Thoracic aorta (tissue), 2 donors: ENCODE measurements at places on chromosomes 5 and 9.

- no peak for DNase-seq
Measured at GRCh38 chr9:89524963-89525362, 27.1 kb upstream of the SEMA4D start.

DNA sequence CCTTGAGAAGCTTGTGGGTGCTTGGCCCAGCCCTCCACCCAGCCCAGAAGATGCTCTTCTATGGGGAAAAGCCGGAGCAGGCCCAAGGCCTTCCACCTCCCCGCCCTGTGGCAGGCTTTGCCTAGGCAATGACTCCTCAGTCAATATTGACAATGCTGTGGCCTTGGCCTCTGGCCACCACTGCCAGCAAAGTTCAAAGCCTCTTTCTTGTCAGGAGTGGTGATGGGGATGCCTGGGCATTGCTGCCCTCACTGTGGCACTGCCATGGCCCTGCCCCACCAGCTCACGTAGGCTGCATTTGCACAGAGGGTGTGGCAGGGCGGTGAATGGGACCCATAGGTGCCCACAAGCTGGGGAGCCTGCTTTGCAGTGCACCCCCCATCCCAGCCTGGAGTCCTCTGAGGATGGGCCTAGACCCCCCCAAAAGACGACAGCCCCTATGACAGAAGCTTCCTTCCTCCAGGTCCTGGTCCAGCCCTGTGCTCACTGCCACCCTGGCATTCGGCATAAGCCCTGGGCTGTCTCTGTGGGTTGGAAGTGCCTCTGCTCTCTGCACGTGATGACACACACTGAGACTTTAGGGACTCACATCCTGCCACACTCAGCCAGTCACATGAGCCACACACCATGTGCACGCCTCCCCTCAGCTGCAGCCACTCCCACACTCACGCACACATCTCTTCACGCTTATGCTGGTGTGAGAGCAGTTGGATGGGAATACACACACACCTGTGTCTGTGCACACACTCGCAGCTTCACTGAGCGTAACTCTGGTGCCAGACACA, 31.1 kb downstream of the MORN5 start:
- DNase-seq: no peak

DNA sequence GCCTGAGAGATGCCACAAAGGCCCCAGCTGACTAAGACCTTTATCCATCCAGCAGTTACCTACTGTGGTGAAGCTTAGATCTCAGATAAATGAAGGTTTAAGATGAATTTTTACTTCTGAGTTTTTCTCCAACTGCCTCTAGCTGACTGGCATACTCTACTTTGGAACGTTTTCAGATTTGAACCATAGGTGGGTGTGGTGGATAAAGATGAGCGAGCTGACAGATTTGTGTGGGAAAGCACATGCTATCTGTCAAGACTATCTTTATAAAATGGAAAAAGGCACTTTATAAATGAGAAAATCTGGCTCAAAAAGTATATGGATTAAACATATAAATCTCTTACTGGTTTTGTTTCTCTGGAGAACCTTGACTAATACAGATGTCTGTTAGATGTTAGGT, 160.8 kb downstream of the MCTP1 start:
- no peak for DNase-seq

DNA sequence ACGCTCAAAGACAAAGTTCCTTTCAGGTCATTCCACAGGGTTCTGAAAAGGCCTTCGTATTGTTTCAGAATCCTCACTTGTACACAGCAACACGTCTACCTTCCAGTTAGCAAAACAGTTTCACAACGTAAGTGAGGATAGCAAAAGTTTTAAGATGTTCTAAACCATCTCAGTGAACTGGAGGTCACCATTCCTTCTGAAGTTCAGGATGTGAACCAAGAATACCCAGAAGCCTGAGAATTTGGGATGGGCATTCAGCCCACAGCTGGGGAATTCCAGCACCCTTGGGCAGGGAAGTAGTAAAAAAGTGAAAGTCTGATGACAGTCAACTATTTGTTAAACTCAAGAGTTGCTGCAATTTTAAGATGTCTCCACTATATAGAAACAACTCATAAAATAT, 224.5 kb downstream of the BNC2 start:
- no peak for DNase-seq

- peak; percentile 18 for DNase-seq
Measured at GRCh38 chr9:99445371-99445891, 223.3 kb downstream of the SEC61B start.

DNA sequence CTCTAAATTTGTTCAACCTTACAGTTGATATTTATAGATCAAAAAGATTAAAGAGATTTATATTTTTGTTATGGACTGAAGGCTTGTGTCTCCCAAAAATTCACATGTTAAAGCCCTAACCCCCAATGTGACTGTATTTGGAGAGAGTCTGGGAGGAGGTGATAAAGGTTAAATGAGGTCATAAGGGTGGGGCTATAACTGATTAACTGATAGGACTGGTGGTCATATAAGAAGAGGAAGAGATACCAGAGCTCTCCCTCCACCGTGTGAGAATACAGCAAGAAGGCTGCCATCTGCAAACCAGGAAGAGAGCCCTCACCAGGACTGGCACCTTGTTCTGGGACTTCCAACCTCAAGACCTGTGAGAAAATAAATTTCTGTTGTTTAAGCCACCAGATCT, 264.3 kb downstream of the ENC1 start:
- no peak for DNase-seq

- no peak for DNase-seq
Measured at GRCh38 chr9:32928145-32928763, 73.2 kb downstream of the APTX start.

DNA sequence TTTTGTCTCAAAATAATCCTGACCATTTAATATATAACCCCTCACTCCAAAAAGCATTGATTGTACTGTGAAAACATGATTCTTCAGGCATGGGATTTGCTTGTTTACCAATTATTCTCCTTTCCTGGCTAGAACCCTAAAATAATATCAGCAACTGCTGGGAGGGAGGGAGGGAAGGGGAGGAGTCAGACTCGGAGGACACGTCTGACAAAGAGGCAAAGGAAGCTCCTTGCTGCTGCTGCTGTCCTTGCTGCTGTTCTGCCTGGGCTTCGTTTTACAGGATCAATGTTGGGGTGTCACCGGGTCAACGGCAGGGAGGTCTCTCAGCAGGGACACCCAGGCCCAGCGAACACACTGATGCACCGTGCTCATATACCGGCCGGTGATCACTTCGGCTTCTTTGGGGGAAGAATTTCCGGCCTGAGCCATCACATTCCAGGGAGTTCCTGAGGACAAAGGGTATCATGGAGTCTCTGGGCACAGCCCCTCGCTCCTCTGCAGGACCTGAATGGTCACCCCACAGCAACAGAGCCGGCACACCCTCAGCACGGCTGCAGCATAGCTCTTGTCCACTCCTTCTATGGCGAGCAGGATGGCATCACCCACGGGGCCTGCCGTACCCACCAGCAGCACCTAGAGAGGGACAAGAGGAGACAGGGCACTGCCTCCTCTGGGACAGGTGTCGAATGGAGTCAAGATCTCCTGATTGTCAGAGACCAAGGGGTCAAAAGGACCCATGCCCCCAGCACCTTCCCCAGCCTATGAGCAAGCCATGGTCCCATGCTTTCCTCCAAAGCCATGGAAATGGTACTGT, 27.9 kb downstream of the MED10 start:
- no peak for DNase-seq

DNA sequence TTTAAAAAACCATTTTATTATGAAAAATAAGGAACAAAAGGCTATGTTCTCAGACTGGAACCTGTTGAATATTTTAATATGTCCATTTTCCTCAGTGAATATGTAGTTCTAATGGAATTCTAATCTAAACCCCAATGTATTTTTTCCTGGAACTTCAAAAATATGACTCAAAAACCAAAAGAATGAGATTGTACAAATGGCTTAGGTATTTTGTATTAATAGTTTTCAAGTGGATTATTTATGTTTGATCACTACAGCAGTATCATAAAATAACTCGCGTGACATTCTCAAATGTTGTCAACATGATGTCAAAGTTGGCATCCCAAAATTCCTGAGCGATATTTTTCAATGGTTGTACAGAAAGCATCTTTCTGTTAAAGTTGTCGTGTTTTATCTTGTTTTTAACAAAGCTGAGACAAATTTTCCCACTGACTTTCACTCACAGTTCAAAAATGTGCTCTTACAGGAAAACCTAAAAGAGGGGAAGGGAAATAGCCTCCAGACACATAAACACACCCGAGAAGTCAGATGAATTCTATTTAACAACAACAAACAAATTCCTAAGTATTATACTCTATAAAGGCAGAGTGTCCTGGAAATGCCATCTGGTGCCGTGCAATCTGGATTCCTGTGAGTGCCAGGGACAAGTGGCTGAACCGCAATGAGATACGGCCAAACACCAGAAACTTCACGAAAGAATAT, 68.1 kb upstream of the TAS2R1 start:
- no peak for DNase-seq

DNA sequence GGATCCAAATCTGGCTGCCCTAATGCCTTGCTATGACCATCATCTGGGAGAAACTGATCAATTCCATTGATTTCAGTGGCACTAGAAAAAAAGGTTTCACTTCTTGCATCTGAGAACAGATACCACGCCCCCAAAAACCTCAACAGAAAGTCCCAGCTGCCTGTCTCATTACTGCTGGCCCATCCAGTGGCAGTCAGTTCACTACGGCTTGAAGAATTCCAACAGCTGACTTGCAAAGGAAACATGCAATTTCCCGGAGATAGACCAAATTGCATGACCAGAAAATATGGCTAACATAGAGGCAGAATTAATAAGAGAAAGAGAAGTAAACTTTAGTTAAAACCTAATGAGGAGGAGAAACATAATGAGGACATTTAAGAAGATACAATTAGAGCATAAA, 48.6 kb downstream of the UGCG start:
- DNase-seq: no peak

DNA sequence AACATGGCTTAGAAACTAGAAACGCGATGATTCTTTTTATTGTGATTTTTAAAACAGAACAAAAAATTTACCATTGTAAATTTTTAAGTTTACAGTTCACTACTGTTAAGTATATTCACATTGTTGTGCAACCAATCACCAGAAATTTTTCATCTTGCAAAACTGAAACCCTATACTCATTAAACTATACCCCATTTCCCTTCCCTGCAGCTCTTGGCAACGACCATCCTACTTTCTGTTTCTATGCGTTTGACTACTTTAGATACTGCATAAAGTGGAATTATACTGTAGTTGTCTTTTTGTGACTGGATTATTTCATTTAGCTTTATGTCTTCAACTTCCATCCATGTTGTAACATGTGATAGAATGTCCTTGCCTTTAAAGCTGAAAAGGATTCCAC, 52.5 kb downstream of the SPOCK1 start:
- no peak for DNase-seq

GRCh38 chr9:17216646-17217045, 81.8 kb downstream of the CNTLN start:
- no peak for DNase-seq

- DNase-seq: no peak
Measured at GRCh38 chr9:93479726-93480125, 26.3 kb upstream of the FAM120AOS start.

DNA sequence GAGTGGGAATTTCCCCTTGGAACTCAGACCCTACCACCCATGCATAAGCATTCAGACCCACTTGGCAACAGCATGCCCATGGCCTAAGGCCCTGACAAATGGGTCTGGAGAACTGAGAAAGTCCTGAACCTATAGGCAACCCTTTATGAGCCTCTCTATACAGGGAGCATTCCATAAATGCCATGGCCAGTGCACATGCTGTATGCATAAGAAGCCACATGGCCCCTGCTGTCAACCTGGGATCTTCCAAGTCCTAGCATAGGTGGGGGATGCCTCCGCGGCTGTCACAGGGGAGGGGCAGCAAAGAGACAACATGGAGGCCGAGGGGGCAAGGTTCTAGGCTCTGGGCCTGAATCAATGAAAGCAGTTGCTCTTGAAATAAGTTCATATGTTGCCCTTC, 8.2 kb upstream of the NIPAL4 start:
- DNase-seq: no peak

DNA sequence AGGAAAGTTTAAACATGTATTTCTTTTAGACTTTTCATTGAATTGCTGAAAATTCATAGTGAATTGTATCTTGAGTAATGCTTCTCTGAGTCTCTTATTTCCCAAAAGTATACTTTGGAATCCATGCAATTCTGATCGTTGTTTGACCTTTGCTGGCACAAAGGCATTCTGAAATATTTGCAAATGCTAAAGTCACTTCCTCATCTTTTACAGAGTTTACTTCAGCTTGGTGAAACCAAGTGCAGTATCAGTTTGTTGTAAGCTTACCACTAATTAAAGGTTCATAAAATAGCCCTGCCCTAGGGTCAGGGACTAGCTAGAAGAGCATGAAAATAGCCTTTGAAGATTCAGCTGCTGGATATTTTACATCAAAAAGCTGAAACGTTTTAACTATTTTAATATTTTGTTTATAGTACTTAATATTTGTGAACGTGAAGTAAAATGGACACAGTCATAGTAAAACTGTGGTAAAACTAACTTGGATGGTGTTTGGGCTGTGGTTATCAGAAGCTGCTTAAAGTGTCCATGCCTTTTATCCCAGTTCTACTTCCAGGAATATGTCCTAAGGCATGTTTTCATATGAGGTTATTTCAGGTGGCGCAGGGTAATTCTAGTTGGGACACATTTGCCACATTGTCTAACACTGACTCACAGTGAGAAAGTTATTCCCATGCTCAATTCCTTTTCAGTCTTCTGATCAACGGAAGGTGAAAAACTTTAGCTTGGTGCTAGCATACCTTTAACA, 45.3 kb downstream of the SLC22A5 start:
- no peak for DNase-seq

- DNase-seq: no peak
Measured at GRCh38 chr9:136239983-136240330, 5.7 kb downstream of the QSOX2 start.

DNA sequence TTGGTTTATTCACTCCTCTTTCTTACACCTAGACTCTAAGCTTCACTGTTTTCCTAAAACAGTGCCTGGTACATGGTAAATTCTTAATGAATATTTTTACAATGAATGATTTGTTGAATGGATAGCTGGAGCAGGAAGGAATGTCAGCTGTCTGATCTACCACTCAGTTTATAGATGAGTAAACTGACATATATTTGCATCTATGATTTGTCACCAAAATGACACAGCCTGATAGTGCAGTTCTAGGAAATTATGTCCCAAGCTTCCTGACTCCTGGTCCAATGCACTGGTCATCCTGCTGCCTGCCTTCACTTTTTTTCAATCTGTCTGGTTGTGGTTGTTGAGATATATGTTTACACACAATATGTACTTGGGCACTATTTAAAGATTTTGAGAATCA, 651.7 kb upstream of the WWC1 start:
- no peak for DNase-seq

DNA sequence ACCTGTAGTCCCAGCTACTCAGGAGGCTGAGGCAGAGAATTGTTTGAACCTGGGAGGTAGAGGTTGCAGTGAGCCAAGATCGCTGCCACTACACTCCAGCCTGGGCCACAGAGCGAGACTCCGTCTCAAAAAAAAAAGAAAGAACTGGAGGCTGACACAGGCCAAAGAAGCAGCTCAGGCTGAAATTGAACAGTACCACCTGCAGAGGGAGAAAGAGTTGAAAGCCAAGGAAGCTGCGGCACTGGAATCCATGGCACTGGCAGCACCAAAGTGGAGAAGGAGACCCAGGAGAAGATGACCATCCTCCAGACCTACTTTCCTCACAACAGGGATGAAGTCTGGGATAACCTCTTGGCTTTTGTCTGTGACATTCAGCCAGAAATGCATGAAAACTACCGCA, 11.3 kb upstream of the TMEM141 start:
- no peak for DNase-seq

- no peak for DNase-seq
Measured at GRCh38 chr5:146042628-146043279, 62.6 kb downstream of the PLAC8L1 start.
